ENCODE measurements at places on chromosomes 4 and X.

- no peak for DNase-seq
- no peak overlapping the region for H3K4me3 ChIP-seq
- no peaks in the 10 kb centered on the region for H3K36me3 ChIP-seq
- no peak overlapping the region for H3K27ac ChIP-seq
Measured at GRCh38 chr4:165723051-165723795, 149.8 kb upstream of the TLL1 start.

DNA sequence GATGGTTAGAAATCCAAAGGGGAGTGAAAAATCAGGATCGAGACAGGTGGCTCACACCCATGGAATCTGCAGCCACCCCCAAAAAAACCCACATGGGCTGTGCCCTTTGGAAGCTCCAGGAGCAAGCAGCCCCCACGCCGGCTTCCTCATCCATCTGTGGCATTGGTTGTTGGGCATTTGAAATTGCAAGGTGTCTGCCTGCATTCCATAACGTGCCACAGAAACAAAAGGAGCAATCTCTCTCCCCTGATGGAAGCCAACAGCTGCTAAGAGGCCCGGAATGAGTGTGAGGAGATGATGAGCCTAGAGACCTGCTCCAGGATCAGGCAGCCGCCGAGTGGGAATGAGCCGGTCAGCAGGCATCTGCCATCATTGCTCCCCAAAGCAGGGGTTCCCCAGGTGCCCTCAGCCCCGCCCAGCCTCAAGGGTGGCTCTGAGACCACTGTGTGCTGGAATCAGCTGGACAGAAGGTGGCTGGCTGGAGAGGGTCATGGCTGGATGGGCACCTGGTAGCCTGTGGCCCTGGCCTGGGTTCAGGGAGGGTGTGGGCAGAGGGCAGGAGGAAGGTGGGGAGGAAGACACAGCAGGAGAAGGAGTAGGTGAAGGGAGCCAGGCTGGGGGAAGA, 113.2 kb downstream of the CRLF2 start:
- H3K4me3 ChIP-seq, result no peak overlapping the region
- peaks cover 2% of the 10 kb centered on the region for H3K27me3 ChIP-seq
- no peak for DNase-seq
- peaks cover 1% of the 10 kb centered on the region for H3K4me1 ChIP-seq
- no peaks in the 10 kb centered on the region for H3K36me3 ChIP-seq
- no peak overlapping the region for H3K27ac ChIP-seq

DNA sequence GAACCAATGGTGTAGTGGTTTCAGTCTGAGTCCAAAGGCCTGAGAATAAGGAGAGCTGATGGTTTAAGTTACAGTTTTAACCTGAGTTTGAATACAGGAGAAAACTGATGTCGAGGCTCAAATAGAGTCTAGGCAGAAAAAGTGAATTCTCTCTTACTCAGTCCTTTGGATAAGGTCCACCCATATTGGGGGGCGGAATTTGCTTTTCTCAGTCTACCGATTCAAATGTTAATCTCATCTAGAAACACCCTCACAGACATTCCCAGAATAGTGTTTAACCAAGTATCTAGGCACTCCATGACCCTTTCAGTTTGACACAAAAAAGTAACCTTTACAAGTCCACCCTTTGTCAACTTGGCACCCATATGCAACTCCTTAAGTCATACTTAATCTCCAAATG, 216.0 kb downstream of the GRID2 start:
- no peaks in the 10 kb centered on the region for H3K4me1 ChIP-seq
- DNase-seq, result no peak
- no peak overlapping the region for H3K27ac ChIP-seq
- no peaks in the 10 kb centered on the region for H3K36me3 ChIP-seq

- DNase-seq, result no peak
- no peaks in the 10 kb centered on the region for H3K36me3 ChIP-seq
- peaks cover under 1% of the 10 kb centered on the region for H3K27me3 ChIP-seq
- H3K4me1 ChIP-seq, result no peaks in the 10 kb centered on the region
- no peak overlapping the region for H3K4me3 ChIP-seq
- no peak overlapping the region for H3K27ac ChIP-seq
Measured at GRCh38 chr4:185779517-185779916, 32.5 kb downstream of the SORBS2 start.

DNA sequence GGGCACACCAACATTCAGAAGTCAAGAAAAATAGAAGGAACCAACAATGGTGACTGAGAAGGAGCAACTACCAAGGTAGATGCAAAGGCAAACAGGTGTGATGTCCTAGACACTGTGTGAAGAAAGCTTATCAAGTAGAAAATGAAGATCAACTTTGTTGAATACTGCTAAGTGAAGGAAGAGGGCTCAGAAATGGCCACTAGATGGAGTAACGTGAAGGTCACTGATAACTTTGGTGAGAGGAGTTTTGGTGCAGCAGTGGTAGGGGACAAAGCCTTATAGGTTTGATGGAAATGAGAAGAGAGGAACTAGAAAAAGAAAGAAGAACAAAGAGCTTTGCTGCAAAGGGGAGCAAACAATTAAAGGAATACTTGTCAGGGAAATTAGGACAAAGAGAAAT, 23.5 kb downstream of the OTC start:
- H3K4me1 ChIP-seq, result no peaks in the 10 kb centered on the region
- H3K27ac ChIP-seq, result no peak overlapping the region
- DNase-seq, result no peak
- no peak overlapping the region for H3K4me3 ChIP-seq
- no peaks in the 10 kb centered on the region for H3K36me3 ChIP-seq
- H3K27me3 ChIP-seq, result no peaks in the 10 kb centered on the region

- no peaks in the 10 kb centered on the region for H3K4me1 ChIP-seq
- H3K27me3 ChIP-seq, result peaks cover 2% of the 10 kb centered on the region
- H3K27ac ChIP-seq, result no peak overlapping the region
- no peak overlapping the region for H3K4me3 ChIP-seq
- no peak for DNase-seq
Measured at GRCh38 chr4:150242820-150243458, 164.7 kb downstream of the DCLK2 start.

DNA sequence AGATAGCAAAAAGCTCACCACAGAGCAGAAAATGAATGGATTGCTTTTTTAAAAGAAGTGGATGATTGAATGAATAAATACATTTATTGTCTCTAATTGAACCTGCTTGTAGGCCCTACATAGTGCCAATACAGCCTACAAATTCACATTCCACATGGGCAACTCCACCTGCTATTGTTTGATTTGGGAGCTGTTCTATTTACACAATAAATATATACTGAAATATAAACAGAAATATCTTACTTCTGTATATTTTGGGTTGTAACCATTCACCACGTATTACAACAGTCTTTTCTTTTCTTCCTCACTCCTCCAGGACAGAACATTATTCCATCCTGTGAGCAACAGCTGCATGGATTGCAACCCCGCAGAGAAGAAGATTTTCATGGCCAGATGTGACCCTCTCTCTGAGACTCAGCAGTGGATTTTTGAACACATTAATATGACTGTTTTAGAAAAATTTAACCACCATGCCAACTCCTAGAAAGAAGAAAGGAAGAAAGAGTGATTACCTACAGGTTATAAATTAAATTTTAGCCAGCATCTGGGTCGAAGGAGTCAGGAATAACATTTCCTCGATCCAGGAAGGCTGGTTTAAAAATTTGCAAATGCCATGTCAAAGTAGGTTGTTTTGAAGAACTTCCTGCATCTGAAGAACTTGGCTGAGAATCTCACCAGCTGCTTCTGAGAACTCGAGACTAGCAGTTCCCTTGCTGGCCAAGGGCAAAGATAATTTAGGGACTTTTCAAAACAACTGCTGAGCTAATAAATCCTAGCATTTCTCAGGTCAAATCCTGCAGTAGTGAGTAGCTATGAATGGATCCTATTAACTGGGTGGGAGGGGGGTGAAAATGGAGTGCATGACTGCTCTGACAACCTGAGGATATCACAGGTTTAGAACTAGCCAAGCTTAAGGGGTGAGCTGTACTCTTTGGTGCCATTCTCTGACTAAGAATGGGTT, 128.7 kb upstream of the GALNT7 start:
- H3K4me3 ChIP-seq, result no peak overlapping the region
- DNase-seq, result no peak
- no peak overlapping the region for H3K27ac ChIP-seq
- no peaks in the 10 kb centered on the region for H3K36me3 ChIP-seq
- no peaks in the 10 kb centered on the region for H3K4me1 ChIP-seq

DNA sequence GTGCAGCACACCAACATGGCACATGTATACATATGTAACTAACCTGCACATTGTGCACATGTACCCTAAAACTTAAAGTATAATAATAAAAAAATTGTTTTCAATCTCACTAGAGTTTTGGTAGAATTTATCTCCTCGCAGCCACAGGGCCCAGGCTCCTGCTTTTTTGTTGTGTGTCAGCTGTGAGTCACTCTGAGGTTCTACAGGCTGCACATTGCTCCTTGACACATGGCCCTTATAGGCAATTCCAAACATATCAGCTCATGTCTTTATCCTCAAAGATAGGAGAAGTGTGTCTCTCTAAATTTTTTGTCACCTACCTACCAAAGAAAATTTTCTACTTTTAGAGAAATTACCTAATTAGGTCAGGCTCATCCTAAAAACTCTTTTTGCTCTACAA, 252.1 kb upstream of the ADGRL3 start:
- H3K4me3 ChIP-seq, result no peak overlapping the region
- no peaks in the 10 kb centered on the region for H3K36me3 ChIP-seq
- no peak for DNase-seq
- no peaks in the 10 kb centered on the region for H3K27me3 ChIP-seq

DNA sequence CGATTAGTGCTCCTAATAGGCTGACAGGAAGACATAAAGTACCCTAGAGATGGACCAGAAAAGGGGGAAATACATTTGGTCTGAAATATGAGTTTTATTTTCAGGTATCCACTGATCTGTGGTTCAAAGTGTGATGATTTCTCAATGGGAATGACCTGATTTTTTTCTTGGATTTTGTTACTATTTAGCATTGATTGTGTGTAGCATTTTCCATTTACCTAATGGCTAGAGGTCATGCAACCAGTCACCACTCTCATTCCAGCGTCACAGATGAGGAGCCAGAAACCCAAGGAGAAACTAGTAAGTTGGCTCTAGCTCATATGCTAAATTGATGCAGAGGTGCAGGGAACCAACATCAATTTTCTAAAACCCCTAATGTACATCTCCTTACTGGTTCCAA, 118.1 kb downstream of the IL1RAPL2 start:
- no peaks in the 10 kb centered on the region for H3K36me3 ChIP-seq
- H3K4me3 ChIP-seq, result no peak overlapping the region
- no peaks in the 10 kb centered on the region for H3K27me3 ChIP-seq
- no peak overlapping the region for H3K27ac ChIP-seq

- no peak overlapping the region for H3K4me3 ChIP-seq
- peaks cover 11% of the 10 kb centered on the region for H3K4me1 ChIP-seq
- H3K27me3 ChIP-seq, result no peaks in the 10 kb centered on the region
Measured at GRCh38 chr4:150367326-150367725, 214.6 kb upstream of the MAB21L2 start.

GRCh38 chrX:69505772-69506616, 1.9 kb downstream of the NALF2 start:
- no peak overlapping the region for H3K27ac ChIP-seq
- no peak for DNase-seq
- peak overlapping the region; percentile 38 for H3K4me3 ChIP-seq
- peaks cover 25% of the 10 kb centered on the region for H3K27me3 ChIP-seq
- no peaks in the 10 kb centered on the region for H3K36me3 ChIP-seq
- H3K4me1 ChIP-seq, result peaks cover 2% of the 10 kb centered on the region

DNA sequence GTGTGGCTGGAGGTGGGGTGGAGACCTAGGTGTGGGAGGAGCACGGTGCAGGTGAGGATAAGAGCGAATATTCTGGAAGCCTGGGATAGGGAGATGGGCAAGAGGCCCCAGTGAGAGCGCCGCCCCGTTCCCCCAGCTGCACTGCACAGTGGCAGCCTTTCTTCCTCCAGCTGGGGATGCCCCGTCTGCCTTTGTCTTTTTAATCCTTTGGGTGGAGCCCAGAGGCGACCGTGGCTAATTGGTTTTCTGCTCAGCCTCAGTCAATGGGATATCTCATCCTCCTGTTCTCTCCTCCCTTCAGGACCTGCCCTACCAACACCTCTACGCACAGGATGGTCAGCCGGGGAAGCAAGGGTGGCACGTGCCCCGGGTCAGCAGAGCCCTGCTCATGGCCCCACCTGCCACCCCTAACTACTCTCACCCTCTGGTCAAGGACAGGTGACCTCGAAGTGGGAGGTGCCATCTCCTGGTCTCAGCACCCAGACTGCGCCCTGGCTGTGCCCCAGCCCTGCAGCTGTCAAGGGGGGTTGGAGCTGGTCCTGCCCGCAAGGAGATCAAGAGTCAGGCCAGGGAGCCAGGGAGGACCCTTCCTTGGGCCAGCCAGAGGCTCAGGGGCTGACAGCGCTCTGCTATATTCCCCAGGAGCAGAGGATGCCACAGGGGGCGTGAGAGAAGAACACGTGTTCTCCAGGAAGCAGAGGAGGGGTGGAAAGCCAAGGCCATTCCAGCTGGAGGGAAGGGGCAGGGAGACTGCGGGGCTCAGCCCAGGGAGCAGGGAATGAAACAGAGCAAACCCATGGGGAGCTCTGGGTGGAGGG, 64.0 kb downstream of the ADRA2C start:
- DNase-seq, result no peak
- no peak overlapping the region for H3K4me3 ChIP-seq
- H3K4me1 ChIP-seq, result no peaks in the 10 kb centered on the region
- peaks cover 3% of the 10 kb centered on the region for H3K27me3 ChIP-seq
- no peak overlapping the region for H3K27ac ChIP-seq

- peaks cover 19% of the 10 kb centered on the region for H3K4me1 ChIP-seq
- H3K27ac ChIP-seq, result peak overlapping the region; percentile 96
- no peaks in the 10 kb centered on the region for H3K27me3 ChIP-seq
- peak overlapping the region; percentile 84 for H3K4me3 ChIP-seq
Measured at GRCh38 chr4:103018391-103019307, 856 bp downstream of the SLC9B1 start.

GRCh38 chr4:137213372-137214173, 318.7 kb downstream of the PCDH18 start:
- H3K27me3 ChIP-seq, result no peaks in the 10 kb centered on the region
- H3K27ac ChIP-seq, result no peak overlapping the region
- H3K4me3 ChIP-seq, result no peak overlapping the region
- no peaks in the 10 kb centered on the region for H3K4me1 ChIP-seq
- no peaks in the 10 kb centered on the region for H3K36me3 ChIP-seq

GRCh38 chrX:3244955-3245354, 101.5 kb downstream of the MXRA5 start:
- no peak for DNase-seq
- H3K4me3 ChIP-seq, result no peak overlapping the region
- no peaks in the 10 kb centered on the region for H3K4me1 ChIP-seq
